ENCODE measurements at places on chromosomes 3 and 15.

DNA sequence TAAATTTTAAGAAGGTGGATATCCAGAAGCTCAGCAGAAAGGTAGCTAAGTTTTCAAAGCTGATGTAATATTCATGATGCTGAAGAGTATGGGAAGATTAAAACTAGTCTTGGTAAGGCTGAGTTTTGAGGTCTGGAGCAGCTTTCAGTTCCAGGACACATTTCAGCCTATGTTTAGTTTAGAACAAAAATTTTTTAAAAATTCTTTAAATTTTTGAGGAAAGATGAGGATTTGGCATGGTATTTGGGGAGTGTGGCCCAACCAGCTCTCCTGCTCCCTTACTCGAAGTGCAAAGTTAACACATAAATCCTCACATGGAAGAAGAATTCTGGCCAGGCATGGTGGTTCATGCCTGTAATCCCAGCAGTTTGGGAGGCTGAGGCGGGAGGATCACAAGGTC, 1039.1 kb downstream of the NAALADL2 start:
- DNase-seq = no peak

- no peak for DNase-seq
Observed at GRCh38 chr3:2727610-2728318, 382.4 kb downstream of the IL5RA start.

- peak; percentile 41 for DNase-seq
Observed at GRCh38 chr3:129278966-129279906, 566 bp downstream of the HMCES start.

DNA sequence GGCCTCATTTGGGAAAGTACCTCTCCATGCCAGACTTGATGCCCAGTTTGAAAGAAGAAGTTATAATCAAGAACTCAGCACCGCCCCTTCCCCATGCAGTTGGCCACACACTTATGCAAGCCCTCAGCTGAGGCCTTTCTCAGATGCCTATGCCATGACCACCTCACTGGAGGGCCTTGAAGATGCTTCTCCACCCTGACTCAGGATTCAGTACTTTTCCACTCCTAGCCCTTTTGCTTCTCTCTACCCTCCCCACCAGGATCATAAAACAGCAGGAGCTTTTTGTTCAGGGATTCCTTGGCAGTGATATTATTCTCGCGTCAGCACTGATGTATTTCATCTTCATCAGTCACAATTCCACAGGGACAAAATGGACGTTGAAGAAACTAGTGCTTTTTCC, 313.5 kb downstream of the PYDC2 start:
- DNase-seq = no peak

GRCh38 chr3:134059671-134060560, 30.2 kb upstream of the SLCO2A1 start:
- no peak for DNase-seq

DNA sequence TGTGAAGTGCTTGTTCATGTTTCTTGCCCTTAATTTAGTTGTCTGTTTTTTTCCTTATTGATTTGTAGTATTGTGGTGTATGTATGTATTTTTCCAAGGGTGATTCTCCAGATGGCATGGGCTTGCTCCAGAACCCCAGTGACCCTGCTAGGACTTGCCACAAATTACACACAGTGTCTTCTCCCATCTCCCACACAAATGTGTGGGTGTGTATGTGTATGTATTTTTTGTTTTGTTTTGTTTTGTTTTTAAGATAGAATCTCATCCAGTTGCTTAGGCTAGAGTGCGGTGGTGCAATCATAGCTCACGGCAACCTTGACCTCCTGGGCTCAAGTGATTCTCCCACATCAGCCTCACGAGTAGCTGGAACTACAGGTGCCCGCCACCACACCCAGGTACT, 36.2 kb upstream of the ARID3B start:
- no peak for DNase-seq

- no peak for DNase-seq
Observed at GRCh38 chr15:100483370-100483769, 45.4 kb downstream of the CERS3 start.

DNA sequence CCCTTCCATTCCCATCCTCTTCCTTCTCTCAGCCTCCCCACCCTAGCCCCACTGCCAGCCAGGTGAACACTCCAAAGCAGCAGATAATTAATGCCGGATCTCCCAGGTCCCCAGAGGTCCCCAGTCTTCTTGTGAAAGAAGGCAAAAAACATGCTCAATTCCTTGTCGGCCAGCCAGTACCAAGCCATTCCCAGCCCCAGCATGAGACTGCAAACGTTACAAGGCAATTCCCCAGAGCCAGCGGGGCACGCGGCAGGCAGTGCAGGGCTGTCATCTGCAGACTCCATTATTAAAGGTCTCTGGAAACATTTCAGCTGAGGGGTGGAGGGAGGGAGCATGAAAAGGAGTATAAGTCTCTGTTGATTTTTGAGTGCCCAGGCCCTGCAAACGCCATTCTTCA, 117.8 kb downstream of the XXYLT1 start:
- no peak for DNase-seq

DNA sequence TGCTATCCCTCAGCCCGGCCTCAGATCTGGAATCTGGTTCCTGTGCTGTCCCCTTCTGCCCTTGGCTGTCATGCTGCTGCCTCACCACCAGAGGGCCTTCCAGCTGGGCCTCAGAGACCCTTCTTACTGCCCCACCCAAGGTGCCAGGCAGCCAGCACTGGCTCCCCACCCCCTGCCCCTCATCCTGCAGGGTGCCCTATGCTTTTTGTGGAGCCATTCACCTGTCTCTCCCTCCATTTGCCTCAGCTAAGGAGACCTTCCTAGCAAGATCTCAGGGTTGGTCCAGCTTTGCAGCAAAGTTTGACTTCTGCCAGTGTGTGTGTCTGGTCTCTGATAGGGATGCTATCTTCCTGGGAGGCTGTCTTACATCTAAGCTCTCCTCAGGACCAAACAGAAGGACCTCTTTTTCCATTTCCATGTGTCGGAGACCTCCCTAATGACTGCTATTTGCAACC, 1.9 kb upstream of the VWA5B2 start:
- DNase-seq = peak; percentile 49

- no peak for DNase-seq
Observed at GRCh38 chr15:51403946-51404695, 62.7 kb downstream of the GLDN start.

DNA sequence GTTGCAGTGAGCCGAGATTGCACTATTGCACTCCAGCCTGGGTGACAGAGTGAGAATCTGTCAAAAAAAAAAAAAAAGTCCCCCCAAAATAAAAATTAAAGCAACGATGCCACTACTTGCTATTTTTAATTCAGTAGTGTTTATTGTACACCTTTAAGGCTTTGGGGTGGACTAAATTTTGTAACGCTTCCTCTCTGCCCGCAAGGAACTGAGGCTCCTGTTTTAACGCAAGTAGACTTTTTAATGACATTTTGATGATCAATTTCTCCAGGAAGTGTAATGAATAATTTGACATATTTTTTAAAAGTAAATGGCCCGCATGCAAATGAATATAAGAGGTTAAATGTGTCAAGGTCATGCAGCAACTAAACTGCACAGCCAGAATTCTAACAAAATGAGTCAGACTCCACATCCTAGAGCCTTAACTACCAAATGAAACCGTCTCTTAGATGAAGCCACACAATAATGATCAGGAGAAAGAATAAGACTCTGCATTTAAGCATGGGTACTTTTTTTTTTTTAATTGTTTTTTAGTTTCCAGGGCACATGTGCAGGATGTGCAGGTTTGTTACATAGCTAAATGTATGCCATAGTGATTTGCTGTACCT, 96.8 kb upstream of the LMOD3 start:
- no peak for DNase-seq

DNA sequence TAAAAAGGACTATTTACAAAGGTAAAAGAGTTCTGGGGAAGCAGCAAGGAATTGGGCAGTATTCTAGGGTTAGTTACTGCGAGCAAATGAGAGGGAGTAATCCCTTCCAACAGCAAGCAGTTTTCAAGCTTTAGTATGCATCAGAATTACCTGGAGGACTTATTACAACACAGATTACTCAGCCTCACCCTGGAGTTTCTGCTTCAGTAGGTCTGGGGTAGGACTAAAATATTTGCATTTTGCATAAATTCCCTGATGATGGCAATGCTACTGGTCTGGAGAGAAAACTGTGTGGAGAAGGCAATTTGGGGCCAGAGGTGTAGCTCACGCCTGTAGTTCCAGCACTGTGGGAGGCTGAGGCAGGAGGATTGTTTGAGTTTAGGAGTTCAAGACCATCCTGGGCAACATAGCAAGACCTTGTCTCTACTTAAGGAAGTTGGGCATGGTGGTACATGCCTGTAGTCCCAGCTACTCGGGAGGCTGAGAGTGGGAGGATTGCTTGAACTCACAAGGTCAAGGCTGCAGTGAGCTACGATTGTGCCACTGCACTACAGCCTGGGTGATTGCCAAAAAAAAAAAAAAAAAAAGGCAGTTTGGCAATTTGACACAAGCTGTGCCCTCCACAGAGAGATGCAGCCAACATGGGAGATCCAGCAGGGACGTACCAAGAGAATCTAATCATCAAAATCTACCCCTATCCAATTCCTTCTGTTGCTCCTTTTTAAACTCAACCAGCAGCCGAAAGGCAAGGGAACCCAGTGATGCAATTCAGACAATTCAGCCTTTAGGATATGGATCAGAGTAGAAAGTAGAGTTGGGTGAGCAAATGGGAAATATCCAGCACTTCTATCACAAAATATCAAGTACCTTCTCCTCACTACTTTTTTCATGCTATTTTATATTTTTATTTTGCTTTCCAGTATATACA, 27.1 kb upstream of the AP4E1 start:
- DNase-seq = no peak

DNA sequence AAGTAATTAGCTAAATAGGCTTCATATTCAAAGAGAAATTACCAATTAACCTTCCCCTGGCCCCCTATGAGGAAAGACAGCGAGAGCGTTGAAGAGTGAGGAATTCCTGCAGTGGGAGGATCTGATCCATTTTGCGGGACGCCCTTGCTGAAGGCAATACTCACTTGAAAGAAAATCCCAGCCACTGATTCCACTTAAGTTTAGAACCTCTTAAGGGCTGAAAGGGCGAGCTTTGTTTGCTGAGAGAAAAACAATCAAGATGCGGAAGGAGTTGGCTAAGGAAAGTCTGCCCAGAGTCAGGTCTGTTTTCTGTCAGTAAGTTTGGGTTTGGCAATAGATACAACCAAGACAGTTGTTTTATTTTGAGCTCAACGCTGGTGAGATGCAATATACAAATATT, 102.8 kb upstream of the GBE1 start:
- DNase-seq = no peak

DNA sequence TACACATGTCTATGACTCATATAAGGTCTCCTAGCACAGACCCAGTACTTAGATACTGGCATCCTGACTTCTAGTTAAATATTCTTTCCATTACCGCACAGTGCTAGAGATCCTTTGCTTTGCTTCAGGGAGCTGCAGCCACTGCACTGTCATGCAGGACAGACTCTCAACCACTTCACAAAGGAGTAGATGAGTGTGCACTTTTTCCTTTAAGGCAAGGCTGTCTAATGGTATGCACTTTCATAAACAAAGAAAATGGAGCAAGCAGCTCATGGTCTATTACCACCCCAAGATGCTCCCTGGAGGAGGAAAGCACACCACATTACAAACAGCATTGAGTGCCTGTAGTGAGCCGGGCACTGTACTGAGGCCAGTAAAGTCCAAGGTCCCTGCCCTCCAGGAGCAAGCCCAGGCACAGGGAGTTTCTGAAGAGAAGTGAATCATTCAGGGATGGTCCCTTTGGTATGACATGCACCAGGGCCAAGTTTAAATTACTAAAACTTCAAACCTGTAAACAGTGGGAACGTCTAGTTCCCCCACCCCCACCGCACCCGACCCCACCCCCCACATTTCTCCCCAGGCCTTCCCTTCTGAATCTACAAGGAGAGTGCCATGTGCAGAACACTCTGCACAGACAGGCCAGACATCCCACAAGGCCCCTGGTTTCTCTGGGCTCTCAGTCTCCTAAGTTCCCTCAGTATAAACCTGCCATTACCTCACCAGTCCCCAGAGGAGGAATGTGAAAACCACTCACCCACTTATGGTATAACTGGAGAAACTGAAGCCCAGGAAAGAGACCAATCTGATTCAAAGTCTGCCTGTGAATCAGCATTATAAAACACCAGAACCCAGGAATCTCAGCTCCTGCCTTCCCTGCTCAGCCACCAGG, 107.8 kb upstream of the BCL6 start:
- DNase-seq = no peak

GRCh38 chr3:63908081-63908736, 4.0 kb downstream of the SCAANT1 start:
- DNase-seq = no peak

DNA sequence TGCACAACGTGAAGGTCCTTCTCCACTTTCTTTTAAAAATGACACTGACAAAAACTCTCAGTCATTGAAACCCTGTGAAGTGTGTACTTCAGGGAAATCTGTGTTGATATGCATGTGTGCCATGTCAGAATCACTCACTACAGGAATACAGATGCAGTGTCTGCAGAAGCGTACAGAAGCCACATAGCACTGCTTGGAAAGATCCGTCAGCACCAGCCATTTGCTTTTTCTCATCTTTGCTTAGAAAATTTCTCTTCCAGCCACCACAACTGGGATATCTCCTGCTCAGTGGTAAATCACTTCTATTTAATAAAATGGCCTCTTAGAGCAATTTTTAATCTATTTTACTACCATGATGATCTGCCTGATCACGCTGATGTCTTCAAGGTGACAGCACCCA, 91.3 kb upstream of the ARHGEF26 start:
- DNase-seq = no peak

DNA sequence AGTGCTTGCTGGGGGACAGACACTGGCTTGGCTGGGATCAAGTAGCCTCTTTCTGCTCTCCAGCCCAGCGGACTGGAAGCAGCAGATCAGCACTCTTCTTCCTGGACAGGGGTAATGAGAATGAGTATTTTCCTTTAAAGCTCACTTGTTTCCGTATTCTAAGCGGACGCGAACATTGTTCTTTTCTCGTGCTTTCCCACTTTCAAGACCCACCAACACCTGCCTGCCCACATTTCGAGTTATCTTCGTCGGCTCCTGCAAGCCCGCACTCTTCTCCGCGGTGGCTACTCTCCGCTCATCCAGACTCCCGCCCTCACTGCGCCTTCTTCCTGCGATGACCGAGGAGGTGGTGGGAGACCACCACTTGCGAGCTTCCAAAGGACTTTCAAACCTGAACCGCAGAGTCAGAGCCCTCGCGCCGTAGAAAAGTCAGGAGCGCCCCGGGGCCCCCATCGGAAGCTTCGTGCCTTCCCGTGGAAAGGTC, 1.6 kb upstream of the PPM1L start:
- DNase-seq = peak; percentile 61

All from MM.1S (cell line).